ENCODE measurements at places on chromosomes 2 and 18. TPM values are rescaled to one million over a fixed set of nuclear protein-coding genes. Genes with fewer than 3 reads are reported as not detected.

DNA sequence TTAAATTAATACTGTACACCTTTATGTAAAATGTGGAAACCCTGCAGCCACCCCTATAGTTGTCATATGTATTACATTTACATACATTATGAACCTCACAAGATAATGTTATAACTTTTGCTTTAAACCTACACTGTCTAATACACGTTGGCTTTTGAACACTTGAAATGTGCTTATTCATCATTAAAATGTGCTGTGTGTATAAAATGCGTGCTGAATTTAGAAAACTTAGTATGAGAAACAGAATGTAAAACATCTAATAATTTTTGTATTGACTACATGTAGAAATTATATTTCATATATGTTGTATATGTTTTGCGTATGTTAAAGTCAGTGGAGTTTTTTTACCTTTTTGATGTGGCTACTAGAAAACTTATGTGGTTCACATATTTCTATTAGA, 68.8 kb downstream of the MAPRE2 start:
- no peak for DNase-seq

DNA sequence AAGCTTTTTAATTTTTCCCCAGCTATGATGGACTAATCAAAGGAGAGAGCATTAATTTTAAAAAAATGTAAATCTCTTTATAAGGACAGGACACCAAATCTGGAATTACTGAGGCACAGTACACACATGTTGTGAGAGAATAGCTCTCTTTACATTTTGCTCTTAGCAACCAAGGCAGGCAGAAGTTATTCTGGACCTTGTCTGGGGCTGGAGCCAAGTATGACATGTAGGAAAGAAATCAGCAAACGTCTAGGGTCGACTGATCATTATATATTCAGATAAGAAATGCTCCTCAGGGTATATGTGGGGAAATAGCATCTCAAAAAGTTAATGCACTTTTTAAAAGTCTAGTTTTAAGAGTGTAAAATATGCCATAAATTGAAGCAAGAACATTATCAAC, 1330.0 kb upstream of the CELF4 start:
- no peak for DNase-seq

CPLX4 gene
- polyA plus RNA-seq, result 0.14 TPM

GRCh38 chr18:14089781-14090180, 42.5 kb downstream of the ZNF519 start:
- no peak for DNase-seq

NEU2 gene
- not detected for polyA plus RNA-seq

- DNase-seq, result no peak
Measured at GRCh38 chr2:64587561-64587960, 63.4 kb downstream of the AFTPH start.

DNA sequence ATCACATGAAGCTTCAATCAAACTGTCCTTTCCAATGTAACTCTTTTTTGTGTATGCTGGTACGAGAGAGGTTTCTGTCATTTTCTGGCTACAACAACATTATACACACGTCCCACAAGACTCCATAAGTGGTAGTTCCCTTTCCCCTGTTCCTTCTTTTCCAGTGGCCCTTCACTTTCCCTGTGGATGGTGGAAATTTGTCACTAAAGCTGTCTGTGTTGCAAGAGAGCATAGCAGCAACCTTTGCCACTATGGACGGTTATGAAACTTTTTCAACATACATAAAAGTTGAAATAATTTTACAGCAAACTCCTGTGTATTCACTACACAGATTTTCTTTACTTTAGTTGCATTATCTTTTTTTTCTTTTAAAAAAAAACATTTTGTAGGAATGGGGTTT, 18.7 kb downstream of the DBI start:
- DNase-seq, result no peak

DNA sequence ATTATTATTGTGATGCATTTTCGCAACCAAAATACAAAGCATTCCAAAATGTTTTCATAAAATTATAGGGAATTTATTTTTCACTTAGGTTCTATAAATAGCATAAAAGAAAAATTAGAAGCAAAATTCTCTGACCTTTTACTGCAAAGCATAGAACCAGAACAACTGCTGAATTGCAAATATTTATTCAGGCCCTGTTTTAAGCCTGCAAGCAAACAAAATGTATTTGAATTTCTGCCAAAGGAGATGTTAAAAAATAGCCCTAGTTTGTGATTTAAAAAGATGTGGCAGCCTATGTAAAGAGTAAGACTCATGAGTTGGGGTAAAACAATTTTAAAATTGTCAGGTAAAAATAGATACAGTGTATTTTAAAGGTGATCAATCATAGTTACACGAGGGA, 138.1 kb downstream of the KCNJ3 start:
- no peak for DNase-seq

GRCh38 chr2:176999301-176999700, 213.3 kb upstream of the HNRNPA3 start:
- DNase-seq, result no peak

- DNase-seq, result no peak
Measured at GRCh38 chr2:220191031-220191430, 563.6 kb downstream of the SLC4A3 start.

WNT10A gene
- 0.60 TPM for polyA plus RNA-seq

PKDCC gene
- 359 TPM for polyA plus RNA-seq

DNA sequence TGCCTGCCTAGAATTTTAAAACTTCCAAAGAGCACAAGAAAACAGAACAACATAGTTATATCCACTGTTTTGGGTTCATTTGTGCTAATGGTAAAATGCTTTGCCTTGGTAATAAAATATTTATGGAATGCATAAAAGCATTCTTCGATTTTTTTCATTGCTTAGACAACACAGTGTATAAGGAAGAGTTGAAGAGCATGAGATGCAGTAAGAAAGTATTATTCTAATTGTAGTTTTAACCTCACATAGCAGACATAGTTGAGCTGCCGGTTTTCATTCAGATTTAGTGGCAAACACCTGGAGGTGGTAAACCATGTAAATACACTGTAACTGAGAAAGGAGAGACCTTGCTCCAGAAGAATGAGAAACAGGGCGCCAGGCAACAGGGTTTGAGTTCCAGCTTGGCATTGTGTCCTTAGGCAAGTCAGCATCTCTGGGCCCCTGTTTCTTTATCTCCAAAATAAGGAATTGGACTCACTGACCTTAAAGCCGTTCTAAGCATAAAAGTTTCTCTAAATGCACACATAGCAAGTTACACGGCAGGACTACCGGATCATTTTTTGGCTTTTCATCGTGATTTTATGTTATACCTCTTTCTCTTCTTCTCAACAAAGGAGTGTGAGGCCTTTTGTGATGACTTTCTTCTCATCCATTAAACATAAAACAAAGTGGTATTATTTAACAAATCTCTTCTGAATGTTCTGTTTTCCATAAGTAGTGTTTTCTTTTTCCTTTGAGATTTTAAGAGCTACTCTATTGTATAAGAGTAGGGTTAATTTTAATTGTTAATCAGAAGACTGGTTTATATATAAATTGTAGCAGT, 7.9 kb downstream of the UGP2 start:
- DNase-seq, result no peak

GRCh38 chr18:77014538-77014937, 118.0 kb downstream of the MBP start:
- no peak for DNase-seq

DNA sequence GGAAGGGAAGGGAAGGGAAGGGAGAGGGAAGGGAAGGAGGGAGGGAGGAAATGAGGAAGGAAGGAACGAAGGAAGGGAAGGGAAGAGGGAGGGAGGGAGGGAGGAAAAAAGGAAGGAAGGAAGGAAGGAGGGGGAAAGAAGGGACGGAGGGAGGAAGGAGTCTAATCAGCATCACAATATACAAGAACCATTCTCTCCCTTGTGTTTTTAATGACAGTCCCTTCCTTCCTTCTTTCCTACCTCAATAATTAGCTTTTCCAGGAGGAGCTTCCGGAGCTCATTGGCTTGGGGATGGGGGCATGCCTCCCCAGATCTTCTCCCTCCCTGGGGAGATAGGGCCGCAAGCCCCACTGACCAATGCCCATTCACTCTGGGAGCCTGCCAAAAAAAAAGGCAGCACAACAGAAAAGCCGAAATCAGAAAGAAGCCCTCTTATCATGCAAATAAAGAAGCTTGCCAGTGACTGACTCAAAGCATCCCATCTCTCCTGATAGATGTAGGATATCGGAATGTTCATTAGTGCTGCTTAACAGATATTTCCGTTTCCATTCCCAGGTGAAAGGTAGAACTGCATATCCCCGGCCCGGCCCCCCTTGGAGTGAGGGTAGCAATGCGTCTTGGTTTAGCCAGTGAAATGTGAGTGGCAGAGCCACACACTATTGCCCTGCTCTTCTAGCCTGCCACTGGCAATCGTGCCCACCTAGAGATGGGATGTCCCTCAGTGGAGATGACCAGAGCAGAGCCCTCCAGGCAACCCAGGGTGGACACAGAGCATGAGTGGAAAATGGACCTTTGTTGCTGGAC, 17.8 kb upstream of the SMAD7 start:
- no peak for DNase-seq

PIEZO2 gene
- 18.0 TPM for polyA plus RNA-seq

- DNase-seq, result no peak
Measured at GRCh38 chr2:145601361-145601925, 1081.5 kb upstream of the ZEB2 start.

- DNase-seq, result no peak
Measured at GRCh38 chr2:157441072-157441454, 2.8 kb downstream of the CYTIP start.

DNA sequence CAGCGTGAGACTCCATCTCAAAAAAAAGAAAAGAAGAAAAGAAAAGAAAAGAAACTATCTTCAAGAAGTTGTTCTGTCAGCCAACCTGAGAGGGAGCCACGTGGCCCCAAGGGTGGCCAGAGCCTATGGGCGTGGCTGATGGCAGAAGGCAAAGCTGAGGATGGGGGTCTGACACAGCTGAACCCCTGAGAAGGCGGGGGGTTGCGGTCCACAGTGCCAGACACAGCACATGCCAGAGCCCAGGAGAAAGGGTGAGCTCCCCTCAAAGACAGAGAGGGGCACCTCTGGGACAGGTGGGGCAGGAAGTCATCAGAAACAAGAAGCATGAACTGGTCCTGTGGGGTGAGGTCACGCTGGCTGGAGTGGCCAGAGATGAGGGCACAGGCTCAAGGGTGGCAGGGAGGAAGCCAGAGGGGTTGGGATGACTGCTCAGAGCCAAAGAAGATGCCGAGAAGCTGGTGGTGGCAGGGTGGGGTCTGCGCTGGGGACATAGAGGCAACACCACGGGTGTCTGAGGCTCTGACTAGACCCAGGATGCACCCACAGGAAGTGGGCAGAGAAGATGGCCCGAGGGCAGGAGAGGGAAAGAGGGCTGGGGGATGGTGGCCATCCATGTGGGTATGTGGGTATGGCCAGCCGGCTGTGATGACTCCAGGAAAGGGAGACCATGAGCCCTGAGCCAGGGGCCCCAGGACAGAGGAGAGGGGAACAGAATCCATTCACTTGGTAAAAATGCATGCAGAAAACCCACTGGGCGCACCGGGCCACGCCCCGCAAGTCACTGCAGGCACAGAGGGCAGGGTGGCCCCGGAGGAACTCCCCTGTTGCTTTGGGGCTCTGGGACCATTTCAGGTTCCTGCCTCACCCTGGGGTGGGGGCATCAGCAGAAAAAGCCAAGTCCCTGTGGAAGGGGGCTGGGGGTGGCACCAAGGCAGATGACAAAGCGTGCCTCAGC, 8.4 kb downstream of the KIF1A start:
- DNase-seq, result no peak

- no peak for DNase-seq
Measured at GRCh38 chr2:125564471-125564870, 1091.5 kb upstream of the GYPC start.

Measured in right renal pelvis (tissue), 4 donors.